ENCODE measurements at places on chromosomes 12 and 14.

DNA sequence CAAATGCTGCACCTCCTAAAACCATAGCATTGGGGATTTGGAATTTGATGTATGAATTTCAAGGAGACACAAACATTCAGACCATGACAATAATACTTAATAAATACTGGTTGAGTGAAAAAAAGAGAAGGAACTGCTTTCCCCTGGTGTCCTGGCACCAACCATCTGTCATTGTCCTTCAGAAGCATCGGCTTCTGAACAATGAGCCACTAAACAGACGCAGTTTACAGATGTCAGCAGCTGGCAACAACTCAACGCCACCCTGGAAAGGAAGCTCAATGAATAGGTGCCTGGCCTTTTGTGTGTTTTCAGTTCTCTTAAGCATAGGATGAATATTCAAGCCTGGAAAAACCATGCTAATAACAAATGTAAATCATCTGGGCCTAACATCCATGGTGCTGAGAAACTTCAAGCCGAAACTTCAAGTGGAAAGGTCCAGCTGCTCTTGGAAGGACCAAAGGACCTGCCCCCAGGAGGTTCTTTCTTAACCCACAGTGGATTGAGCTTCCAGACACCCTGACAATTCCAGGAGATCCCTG, 101.3 kb downstream of the WIF1 start:
- DNase-seq: peak; percentile 27

DNA sequence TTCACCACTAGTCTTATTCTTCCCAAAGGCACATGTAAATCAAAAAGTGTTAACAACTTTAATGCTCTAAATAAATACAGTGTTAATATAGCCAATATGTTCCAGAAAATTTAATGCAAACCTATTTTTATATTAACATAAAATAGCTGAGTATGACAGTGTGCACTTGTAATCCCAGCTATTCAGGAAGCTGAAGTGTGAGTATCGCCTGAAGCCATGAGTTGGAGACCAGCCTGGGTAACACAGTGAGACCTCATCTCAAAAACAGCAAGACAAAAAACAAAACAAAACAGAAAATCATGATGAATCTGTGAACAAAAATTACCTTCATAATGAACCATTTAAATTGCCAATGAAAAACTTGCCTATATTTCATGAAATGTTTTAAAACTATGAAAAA, 798.9 kb downstream of the SLC6A15 start:
- DNase-seq: no peak

- DNase-seq: no peak
These were observed 80.2 kb downstream of the ANO6 start for GRCh38 chr12:45296046-45296586.

DNA sequence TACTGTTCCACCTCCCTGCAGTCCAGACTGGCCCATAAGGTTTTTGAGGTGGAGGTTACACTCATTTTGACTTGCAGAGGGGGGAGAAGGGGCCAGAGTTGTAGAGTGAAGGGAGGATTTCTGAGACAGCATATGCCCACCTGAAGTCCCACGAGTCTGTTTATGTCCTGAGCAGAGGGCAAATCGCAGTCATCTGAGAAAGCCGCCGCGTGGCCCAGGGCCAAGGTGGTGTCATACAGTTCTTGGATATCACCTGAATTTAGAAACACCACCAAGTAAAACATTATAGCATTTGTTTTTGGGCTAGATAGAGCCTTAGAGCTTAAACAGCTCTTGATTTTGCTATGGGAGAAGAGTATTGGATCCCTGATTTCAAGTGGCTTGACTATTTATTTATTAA, 30.9 kb downstream of the TDG start:
- no peak for DNase-seq

GRCh38 chr12:56775638-56776037, 12.5 kb downstream of the HSD17B6 start:
- DNase-seq: no peak

DNA sequence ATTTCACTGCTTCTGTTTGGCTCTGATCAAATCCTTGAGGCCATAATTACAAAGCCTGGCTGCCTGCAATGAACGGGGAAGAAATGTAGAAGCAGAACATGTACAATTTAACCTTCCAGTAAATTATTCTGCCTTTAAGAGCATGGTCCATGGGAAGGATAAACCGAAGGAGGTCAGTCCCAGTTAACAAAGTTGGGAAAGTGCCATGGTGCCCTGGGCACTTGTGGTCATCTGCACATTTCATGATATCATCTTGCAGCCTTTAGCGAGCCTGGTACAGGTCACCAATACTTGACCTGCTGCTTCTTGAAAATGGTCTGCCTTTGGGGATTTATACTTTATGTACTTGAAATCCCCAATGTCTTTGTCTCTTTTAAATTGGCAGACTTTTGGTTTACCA, 175.9 kb upstream of the KITLG start:
- DNase-seq: no peak

Data from NCI-H82 (cell line).